ENCODE measurements at places on chromosomes 7 and 10.

DNA sequence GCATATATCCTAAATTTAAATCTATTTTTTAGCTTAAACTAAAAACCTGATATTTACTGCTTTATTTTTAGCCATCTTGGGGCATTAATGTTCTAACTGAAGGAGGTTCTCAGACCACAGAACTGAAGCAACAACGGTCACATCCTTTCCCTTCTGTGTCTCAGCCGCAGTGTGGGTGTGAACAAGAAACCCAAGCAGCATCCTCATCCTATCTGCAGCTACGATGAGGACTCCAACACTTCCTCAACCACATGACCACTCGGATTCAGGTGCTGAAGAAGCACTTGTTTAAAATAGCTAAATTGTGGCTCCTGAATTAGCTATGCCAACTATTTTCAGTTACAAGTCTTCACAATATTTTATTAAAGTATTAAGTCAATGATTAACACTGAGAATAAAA is 5.3 kb downstream of the ESYT2 start:
- no peaks in the 10 kb centered on the region for H3K27me3 ChIP-seq
- H3K4me1 ChIP-seq: peaks cover 5% of the 10 kb centered on the region
- H3K4me3 ChIP-seq: no peak overlapping the region
- H3K27ac ChIP-seq: no peak overlapping the region
- H3K36me3 ChIP-seq: no peaks in the 10 kb centered on the region

- no peak overlapping the region for H3K4me3 ChIP-seq
- no peaks in the 10 kb centered on the region for H3K4me1 ChIP-seq
- DNase-seq: no peak
- no peak overlapping the region for H3K27ac ChIP-seq
- no peaks in the 10 kb centered on the region for H3K27me3 ChIP-seq
These were observed 30.8 kb upstream of the EFCAB10 start for GRCh38 chr7:105611856-105612775.

- no peaks in the 10 kb centered on the region for H3K4me1 ChIP-seq
- no peak for DNase-seq
- H3K4me3 ChIP-seq: no peak overlapping the region
- H3K27me3 ChIP-seq: no peaks in the 10 kb centered on the region
- H3K27ac ChIP-seq: no peak overlapping the region
These were observed 2.0 kb upstream of the HEPACAM2 start for GRCh38 chr7:93228302-93228701.

GRCh38 chr10:600234-600633 is 89.2 kb downstream of the DIP2C start:
- H3K36me3 ChIP-seq: no peaks in the 10 kb centered on the region
- H3K4me1 ChIP-seq: peaks cover 4% of the 10 kb centered on the region
- H3K27ac ChIP-seq: no peak overlapping the region
- no peaks in the 10 kb centered on the region for H3K27me3 ChIP-seq
- H3K4me3 ChIP-seq: no peak overlapping the region

DNA sequence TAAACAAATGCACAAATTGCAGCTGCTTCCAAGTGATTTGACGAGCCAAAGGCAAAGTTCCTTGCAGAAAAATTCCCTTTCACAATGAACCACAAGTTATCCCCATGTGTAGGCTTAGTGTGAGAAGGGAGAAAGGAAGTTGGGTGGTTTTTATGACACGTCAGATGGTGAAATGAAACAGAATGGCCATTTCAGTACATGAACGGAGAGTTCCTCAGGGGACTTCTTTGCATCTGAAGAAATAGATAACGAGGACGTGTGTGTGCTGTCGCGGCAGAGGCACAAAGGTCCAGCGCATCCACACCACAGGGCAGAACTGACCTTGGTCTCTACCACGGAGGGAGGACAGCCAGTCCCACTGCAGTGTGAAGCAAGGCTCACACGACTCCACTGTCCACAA is 135.9 kb downstream of the PAXIP1 start:
- no peak overlapping the region for H3K4me3 ChIP-seq
- no peaks in the 10 kb centered on the region for H3K36me3 ChIP-seq
- H3K27me3 ChIP-seq: peaks cover 18% of the 10 kb centered on the region
- H3K4me1 ChIP-seq: no peaks in the 10 kb centered on the region

DNA sequence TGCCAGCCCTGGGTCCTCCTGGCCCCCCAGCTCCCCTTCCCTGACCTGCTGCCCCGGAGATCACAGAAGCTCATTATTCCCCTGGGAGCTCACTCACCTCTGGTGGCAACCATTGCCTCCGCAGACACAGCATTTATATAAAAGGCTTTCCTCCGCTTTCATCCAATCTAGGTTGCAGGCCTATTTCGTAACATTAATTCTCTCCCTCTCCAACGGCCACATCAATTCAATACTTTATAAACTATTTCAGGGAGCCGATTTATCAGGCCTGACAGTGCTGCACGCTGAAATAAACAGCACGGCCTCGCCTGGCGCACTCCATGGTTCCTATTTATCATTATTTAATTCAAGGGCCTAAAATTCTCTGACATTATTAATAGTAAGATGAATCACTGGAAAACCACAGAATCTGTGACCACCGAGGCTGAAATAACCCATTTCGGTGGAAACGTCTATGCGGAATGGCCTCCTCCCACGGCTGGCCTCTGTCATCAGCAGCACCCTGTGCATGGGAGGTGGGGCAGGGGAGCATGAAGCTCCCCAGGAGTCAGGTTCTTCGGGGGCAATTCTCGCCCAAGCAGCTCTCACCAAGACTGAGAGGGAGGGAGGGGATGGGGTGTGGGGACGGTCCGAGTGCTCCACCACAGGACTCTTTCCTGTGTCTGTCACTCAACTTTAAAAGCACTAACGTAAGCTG is 249.3 kb upstream of the PFKP start:
- no peaks in the 10 kb centered on the region for H3K36me3 ChIP-seq
- H3K4me3 ChIP-seq: no peak overlapping the region
- DNase-seq: no peak
- no peak overlapping the region for H3K27ac ChIP-seq
- no peaks in the 10 kb centered on the region for H3K4me1 ChIP-seq
- H3K27me3 ChIP-seq: no peaks in the 10 kb centered on the region

DNA sequence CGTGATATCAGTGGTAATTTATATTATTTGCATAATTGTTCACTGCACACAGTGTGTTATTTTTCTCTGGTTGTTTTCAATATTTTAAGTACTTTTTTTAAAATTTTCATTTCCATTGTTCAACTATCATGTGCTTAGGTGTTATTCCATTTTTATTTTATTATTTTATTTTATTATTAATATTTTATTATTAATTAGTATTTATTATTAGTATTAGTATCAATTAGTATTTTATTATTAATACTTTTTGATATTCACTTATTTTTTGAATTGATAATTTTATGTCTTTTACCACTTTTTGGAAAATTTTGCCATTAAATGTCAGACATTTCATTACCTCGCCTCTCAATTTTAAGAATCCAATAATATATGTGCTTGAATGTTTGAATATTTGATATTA is 593.8 kb upstream of the GRM3 start:
- no peaks in the 10 kb centered on the region for H3K27me3 ChIP-seq
- no peak for DNase-seq
- H3K4me3 ChIP-seq: no peak overlapping the region
- no peak overlapping the region for H3K27ac ChIP-seq
- H3K4me1 ChIP-seq: no peaks in the 10 kb centered on the region

Measured in breast epithelium (tissue), 4 donors.